Lung (tissue), 17 donors: ENCODE measurements at places on chromosomes 2 and 18. TPM values are rescaled to one million over a fixed set of nuclear protein-coding genes. Genes with fewer than 3 reads are reported as not detected.

Gene CRYBA2
- not detected for total RNA-seq

Gene KRTCAP3
- 13.6 TPM for total RNA-seq

Gene C2orf81
- total RNA-seq, result 16.9 TPM

Gene KCNG2
- 0.80 TPM for total RNA-seq

Gene CD8A
- 1.1 TPM for total RNA-seq

Gene DUSP19
- total RNA-seq, result 4.8 TPM

Gene EVA1A
- total RNA-seq, result 35.8 TPM

- DNase-seq, result no peak
These were observed 123.5 kb upstream of the ALPP start for GRCh38 chr2:232255033-232255432.

DNA sequence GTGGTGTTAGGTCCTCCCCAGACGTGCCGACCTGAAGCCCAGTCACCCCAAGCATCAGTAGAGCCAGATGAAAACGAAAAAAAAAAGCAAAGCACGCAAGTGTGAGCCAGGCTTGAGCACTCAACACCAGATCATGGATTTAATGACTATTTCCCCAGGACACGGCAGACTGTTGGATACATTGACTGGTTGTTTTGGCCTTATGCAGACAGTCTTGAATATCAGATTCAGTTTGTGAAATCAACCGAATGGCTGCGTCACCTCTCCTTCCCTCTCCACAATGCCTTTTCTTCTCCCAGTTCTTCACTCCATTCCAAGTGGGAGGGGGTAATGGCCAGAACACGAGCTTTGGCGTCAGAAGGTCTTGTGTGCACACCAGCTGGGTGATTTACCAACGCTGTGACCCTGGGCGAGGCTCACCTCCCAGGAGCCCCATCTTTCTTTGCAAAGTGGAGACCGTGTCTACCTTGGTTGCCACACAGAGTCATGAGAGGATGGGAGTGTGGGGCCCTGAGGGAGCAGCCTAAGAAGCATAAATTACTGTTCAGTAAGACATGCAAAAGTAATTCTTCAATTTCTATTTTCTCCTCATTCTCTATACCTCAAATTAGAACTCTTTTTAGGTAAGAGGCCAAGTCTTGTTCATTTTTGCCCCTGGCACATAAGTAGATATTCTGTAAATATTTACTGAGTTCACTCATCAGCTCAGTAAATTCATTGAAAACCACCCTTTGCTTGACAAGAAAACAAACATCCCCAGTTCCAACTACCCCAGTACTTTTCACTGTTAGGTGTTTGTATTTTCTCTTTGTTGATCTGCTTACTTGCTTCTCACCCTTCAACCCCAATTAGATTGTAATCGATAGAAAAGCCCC is 181.1 kb upstream of the COPS8 start:
- no peak for DNase-seq

GRCh38 chr2:241035142-241035817 is 36.9 kb downstream of the SNED1 start:
- peak; percentile 26 for DNase-seq

DNA sequence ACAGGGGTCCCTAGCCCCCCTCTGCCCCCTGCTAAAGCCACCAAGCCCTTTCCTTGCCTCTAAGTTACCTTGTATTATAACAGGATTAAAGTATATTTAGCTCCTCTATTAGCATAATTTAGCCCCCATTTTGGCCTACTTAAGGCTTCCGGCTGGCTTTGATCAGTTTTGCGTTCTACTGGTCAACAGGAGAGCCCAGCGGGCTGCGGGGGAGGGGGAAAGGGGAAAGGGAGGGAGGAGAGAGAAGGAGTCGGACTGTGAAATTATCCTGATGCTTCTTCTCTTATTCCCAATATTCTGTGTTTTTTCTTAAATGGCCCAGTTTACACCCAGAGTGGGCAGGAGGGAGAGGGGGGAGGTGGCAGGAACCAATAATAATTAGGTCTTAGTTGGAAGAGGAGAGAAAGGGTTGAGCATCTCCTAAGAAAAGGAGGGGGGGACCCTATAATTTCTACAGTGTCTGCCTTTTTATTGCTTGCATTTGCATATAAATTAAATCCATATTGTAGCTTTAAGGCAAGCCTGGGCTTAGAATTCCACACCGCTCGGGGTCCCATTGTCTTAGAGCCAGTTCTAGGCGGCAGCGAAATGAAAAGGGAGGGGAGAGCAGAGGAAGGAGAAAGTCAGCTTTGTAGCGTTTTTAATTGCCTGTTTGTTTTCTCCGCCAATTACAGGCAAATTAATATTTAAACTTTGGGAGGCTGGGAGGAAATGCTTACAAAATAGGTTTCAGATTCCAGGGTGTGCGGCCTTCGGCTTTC is 39.6 kb downstream of the EN1 start:
- DNase-seq, result peak; percentile 10

DNA sequence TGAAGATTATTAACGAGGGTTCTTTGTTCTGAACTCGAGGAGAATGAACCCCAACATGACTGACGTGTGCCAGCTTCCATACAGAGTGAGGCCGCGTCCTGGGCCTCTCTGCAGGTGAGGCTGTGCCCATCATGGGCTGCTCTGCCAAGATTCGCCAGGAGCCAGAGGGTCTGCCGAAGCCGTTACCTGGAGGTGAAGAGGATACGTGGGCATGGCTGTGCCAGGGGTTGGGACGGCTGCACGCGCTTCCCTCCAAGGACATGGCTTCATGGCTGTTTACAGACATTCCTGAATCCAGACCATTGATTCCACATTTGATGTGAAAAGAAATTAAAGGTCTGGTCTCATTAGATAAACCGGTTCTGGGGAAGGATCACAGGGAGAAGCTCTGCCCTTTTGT is 211.4 kb upstream of the SALL3 start:
- DNase-seq, result no peak

DNA sequence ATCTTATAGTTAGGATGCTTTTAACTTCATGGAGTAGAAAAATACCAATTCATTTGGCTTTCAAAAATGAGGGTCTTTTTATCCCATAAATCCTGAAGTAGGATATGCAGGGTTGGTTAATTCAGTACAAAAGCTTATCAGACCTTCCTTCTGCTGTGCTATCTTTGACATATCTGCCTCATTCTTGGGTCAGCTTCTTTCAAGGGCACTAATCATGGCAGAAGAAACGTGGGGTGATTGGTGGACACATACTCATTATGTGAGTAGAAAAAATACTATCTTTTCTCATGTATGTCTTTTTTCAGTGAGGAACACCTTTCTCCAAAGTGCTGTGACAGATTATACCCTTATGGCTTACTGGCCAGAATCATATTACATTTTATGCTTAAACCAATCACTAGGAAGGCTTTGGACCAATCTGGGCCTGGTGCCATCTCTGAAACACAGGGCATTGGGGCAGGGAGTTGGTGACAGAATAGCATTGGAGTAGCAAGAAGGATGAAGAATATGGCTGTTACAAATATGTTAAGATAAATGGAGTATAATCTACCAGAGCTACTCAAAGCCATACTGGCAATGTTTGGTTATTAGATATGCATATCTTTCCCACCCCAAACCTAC is 10.1 kb downstream of the UGP2 start:
- no peak for DNase-seq

GRCh38 chr18:55096263-55096951 is 137.1 kb upstream of the CCDC68 start:
- no peak for DNase-seq

DNA sequence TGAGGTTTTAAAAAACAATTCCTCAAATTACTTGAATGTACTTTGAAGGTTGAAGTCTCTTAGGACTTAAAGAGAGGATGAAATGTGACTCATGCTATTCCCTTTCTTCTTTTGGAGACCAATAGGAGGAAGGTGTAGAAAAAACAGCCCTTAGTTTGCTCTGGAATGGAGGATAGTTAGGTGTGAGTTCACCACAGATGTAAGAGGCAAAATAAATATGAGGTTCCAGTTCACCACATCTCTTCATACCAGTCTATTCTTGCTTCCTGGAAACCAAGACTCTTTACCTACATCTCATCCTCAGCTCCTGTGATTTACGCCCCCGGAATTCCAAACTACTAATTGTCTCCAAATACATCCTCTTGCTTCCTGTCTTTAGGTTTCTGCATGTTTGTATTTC is 77.5 kb upstream of the TTC21B start:
- DNase-seq, result no peak

- DNase-seq, result no peak
These were observed 97.4 kb upstream of the STK17B start for GRCh38 chr2:196268538-196269338.

GRCh38 chr2:216281876-216282275 is 90.4 kb downstream of the MARCHF4 start:
- no peak for DNase-seq

- DNase-seq, result peak; percentile 79
These were observed 604 bp downstream of the RALBP1 start for GRCh38 chr18:9475643-9476591.

GRCh38 chr2:124318913-124319312 is 293.8 kb downstream of the CNTNAP5 start:
- DNase-seq, result no peak

DNA sequence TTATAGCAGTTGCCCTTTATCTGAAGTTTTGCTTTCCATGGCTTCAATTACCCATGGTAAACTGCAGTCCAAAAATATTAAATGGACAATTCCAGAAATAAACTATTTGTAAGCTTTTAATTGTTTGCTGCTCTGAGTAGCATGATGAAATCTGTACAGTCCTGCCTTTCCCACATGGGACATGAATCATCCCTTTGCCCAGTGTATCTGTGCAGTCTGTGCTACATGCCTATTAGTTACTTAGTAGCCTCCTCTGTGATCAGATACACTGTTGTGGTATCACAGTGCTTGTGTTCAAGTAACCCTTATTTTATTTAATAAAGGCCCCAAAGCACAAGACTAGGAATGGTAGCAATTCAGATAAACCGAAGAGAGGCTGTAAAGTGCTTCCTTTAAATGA is 810.6 kb upstream of the PIK3C3 start:
- no peak for DNase-seq

DNA sequence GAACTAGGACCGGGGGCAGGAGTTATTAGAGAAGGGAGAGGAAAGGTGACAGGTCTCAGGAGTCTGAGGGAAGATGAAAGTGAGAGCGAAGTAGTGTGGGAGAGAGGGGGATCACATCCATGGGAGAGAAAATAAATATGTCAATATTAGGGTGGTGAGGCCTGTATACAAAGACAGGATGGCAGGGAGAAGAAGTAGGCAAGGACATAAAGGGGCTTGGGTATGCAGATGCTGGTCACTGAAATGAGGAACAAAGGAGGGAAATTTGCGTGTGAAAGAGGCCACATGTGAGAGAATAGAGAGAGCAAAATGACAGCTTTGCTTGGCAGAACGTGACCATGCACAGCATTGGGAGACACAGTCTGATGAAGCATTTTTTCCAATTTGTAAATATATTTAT is 13.6 kb downstream of the METAP1D start:
- no peak for DNase-seq

DNA sequence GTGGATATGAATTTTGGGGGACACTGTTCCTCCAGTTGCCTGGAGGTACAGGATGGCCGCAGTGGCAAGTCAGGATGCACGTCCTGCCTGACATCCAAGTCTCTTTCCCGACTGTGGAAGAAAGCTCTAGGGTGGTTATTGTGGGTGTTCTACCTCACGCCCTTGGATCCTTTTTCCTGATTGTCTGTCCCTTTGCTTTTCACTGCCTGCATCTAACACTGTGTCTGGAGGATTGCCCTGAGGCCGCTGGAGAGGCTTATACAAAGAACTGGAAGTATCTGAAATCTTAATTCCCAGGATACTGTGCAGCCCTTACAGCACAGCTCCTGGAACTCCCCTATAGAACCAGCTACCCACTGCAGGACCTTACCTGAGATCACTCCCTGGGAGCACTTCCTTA is 250.5 kb downstream of the TFCP2L1 start:
- DNase-seq, result no peak

DNA sequence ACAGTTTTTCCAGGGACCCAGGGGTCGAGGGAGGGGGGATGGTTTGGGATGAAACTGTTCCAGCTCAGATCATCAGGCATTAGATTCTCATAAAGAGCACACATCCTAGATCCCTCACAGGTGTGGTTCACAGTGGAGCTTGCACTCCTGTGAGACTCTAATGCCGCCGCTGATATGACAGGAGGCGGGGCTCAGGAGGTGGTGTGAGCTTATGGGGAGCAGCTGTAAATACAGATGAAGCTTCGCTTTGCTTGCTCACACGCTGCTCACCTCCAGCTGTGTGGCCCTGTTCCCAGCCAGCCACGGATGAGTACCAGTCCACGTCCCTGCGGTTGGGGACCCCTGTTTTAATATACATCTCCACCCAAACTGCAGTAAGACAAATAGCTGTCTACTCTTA is 204.2 kb downstream of the AGAP1 start:
- no peak for DNase-seq

DNA sequence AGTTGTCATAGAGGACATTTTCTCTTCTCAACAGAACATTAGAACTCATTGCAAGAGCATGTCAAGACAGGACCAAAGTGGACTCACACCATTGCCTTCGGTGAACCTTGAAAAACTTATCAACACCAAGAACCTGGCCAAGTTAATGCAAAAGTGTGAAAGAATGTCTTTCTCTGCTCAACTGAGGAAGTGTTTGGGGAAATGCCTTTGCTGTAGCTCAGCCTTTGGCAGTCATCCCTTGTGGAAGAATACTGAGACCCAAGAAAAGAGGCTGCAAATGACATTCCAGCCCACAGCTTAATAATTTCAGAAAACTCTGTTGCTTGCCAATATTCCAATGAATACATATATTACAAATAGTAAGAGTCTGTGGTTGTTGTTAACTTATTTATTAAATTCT is 728.8 kb upstream of the PIK3C3 start:
- peak; percentile 84 for DNase-seq

DNA sequence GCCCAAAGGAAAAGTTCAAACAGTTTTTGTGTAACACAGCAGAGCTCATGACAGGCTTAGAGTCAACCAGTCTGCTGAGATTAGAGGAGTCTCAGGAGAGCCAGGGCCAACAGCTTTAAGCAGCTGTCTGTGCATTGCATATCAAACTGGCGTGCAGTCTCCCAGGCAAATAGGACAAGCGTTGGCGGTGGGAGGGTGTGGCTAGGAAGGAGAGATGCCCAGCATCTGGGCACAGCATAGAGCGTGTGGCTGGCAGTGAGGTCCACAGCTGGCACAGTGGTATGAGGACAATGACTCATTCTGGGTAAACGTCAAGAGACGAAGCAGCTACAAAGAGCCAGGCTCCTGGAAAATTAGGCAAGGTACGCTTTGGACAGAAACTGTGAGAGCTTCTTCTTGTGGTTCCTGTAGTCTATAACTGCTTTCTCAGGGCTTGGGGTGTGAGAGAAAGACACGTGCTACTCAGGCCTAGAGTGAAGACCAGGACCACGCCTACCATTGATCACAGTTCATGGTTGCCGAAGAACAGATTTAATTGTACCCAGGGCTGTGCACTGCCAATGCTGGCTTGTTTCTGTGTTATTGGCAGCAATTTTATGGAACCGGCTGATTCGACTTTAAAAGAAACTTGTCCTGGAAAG is 14.8 kb downstream of the ZAP70 start:
- peak; percentile 55 for DNase-seq

GRCh38 chr2:201257381-201257955 is 2.9 kb upstream of the CASP8 start:
- peak; percentile 16 for DNase-seq
